Liver (tissue), 10 donors: ENCODE measurements at places on chromosomes 13 and 19. TPM values are rescaled to one million over a fixed set of nuclear protein-coding genes. Genes with fewer than 3 reads are reported as not detected.

Gene ZNF681
- 2.8 TPM for total RNA-seq

Gene TTC9B
- not detected for total RNA-seq

Gene VSTM2B
- total RNA-seq: not detected

Gene TLE2
- total RNA-seq: 9.3 TPM

Gene PDE4C
- 0.51 TPM for total RNA-seq

Gene ZNRF4
- not detected for total RNA-seq

Gene GDF15
- 0.42 TPM for total RNA-seq

Gene OR7C1
- total RNA-seq: not detected

Gene SCN1B
- 4.9 TPM for total RNA-seq

Gene PTGIR
- 1.4 TPM for total RNA-seq

Gene C13orf42
- total RNA-seq: not detected

Gene HIF3A
- total RNA-seq: 20.5 TPM

Gene STAP2
- 26.4 TPM for total RNA-seq

Gene PPP1R12C
- total RNA-seq: 20.3 TPM

Gene ZNF850
- total RNA-seq: 3.2 TPM

Gene HRC
- total RNA-seq: 1.2 TPM

Gene C19orf33
- total RNA-seq: 1.6 TPM

Gene KCTD12
- total RNA-seq: 14.8 TPM

Gene ZNF296
- total RNA-seq: 0.42 TPM

Gene MYO1F
- 17.9 TPM for total RNA-seq

Gene PDCD2L
- 5.0 TPM for total RNA-seq

Gene TIMM29
- 25.2 TPM for total RNA-seq

Gene TUBB4A
- 0.25 TPM for total RNA-seq

Gene ATP4A
- total RNA-seq: not detected

Gene KIR3DL1
- 0.08 TPM for total RNA-seq

Gene CD209
- 1.9 TPM for total RNA-seq

Gene ZNF541
- total RNA-seq: 0.08 TPM

Gene ZNF66
- 4.5 TPM for total RNA-seq

Gene SPTBN4
- 1.1 TPM for total RNA-seq
